CD8-positive, alpha-beta memory T cell (primary cell): ENCODE measurements at places on chromosomes 16 and 17.

- DNase-seq, result no peak
Measured at GRCh38 chr17:44044071-44044470, 22.4 kb downstream of the LSM12 start.

DNA sequence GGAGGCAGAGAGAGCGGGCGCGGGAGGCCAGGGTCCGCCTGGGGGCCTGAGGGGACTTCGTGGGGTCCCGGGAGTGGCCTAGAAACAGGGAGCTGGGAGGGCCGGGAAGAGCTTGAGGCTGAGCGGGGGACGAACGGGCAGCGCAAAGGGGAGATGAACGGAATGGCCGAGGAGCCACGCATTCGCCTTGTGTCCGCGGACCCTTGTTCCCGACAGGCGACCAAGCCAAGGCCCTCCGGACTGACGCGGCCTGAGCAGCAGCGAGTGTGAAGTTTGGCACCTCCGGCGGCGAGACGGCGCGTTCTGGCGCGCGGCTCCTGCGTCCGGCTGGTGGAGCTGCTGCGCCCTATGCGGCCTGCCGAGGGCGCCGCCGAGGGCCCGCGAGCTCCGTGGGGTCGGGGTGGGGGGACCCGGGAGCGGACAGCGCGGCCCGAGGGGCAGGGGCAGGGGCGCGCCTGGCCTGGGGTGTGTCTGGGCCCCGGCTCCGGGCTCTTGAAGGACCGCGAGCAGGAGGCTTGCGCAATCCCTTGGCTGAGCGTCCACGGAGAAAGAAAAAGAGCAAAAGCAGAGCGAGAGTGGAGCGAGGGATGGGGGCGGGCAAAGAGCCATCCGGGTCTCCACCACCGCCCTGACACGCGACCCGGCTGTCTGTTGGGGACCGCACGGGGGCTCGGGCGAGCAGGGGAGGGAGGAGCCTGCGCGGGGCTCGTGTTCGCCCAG, 1.2 kb upstream of the CBX4 start:
- DNase-seq, result no peak

- DNase-seq, result no peak
Measured at GRCh38 chr17:17738901-17739300, 57.6 kb downstream of the RAI1 start.

GRCh38 chr16:89915303-89916232, 3.1 kb upstream of the MC1R start:
- DNase-seq, result no peak

- peak; percentile 47 for DNase-seq
Measured at GRCh38 chr16:74601126-74601871, 5.6 kb downstream of the GLG1 start.

DNA sequence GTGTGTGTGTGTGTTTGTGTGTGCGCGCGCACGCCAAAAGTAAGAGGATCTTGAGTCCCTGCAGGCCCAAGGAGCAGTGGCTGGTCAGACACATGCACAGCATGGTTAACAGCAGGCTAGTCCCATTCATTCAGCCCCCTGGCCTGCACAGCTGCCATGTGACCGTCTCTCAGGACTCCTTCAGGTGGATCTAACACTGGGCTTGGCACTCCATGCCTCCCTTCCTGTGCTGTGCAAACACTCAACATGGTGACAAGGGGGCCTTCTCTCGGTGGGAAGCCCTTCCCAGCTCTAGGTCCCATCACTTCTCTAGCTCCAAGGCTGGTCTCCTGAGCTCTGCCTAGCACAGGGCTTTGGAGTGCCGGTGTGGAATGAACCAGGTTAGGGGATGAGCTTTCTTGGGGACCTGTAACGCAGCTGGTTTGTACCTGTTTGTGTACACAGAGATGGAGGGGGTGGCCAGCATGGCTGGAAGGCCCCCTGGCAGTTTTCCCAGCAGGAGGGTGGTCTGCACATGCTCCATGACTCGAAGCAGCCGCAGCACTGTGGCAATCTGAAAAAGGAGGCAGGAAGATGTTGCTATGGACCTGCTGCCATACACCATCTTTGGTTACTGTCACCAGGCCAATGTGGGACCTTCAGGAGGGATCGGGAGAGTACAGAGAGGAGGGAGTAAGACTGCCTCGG, 69.4 kb upstream of the GCSH start:
- DNase-seq, result no peak

GRCh38 chr17:40937384-40937819, at the start of gene KRT23:
KRT23 (minus strand) TSS chr17:40937646; CDS start chr17:40936603, 1,043 bp downstream.
- DNase-seq, result no peak

DNA sequence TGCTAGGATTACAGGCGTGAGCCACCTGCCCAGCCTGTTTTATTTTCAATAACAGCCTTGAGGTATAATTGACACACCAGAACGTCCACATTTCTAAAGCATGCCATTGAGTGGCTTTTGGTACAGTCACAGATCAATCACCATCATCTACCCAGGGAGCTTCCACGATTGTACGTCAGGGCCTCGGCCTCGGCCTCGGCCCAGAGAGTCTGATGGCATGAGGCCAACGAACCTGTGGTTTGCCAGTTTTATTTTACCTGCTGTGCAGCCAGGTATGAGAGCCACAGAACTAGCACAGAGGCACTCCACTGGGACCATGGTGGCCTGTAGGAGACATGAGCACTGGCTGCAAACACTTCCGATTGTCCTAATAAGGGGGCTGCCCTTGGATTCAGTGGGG, 8.3 kb downstream of the UBALD1 start:
- DNase-seq, result no peak

DNA sequence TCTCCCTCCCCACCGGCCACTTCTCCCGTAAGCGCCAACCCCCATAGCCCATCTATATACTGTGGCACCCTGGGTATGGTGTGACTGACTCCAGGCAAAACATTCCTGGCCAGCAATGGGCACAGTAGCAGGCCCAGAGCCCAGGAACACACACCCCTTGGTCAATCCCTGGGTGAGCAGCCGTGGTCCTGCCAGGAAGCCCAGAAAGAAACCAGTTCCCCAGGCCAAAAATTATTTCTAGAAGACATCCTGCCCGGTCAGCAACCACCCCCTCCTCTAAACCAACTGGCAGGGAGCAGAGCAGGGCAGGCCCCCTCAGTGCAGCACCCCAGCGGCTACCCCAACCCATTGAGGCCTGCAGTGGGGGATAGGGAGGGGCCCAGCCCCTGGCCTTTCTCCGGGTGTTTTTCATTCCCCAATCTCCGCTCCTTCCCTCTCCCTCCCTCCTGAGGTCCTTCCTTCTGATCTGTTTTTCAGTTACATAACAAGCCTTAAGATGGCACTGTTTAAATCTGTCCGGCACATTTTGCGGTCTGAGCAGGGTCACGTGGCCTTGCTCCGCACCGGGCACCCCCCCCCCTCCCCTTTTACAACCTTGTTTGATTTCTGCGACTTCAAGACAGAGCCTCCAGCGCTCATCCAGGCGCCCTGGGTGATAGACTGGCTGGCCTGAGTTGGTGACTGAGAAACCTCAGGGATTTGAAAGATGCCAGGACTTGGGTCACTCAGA, 2.0 kb downstream of the NPTX1 start:
- no peak for DNase-seq
